ENCODE measurements at places on chromosomes 7 and 10.

GRCh38 chr10:6119423-6119822 lies 30.6 kb downstream of the RBM17 start:
- no peak for DNase-seq

- no peak for DNase-seq
Measured at GRCh38 chr10:23955456-23956225, 253.3 kb upstream of the KIAA1217 start.

DNA sequence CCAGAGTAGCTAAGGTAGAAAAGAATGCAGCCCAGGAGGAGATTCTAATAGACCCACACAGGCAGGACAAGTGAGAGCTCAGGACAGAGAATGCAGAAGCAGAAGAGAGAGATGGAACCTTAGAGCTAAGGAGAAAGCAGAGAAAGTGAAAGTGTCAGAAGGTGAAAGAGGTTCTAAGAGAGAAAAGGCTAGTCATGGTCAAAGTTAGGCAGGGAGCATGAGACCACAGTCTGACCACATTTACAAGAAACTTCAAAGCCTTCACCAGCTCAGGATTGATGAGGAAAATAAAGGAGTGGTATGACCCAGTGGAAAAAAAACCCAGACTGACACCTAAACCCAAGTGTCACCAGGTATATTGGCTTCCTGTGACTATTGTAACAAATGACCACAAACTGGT lies 131.8 kb upstream of the WDR11 start:
- DNase-seq: no peak

GRCh38 chr10:29849126-29849833 lies 210.1 kb downstream of the JCAD start:
- no peak for DNase-seq

DNA sequence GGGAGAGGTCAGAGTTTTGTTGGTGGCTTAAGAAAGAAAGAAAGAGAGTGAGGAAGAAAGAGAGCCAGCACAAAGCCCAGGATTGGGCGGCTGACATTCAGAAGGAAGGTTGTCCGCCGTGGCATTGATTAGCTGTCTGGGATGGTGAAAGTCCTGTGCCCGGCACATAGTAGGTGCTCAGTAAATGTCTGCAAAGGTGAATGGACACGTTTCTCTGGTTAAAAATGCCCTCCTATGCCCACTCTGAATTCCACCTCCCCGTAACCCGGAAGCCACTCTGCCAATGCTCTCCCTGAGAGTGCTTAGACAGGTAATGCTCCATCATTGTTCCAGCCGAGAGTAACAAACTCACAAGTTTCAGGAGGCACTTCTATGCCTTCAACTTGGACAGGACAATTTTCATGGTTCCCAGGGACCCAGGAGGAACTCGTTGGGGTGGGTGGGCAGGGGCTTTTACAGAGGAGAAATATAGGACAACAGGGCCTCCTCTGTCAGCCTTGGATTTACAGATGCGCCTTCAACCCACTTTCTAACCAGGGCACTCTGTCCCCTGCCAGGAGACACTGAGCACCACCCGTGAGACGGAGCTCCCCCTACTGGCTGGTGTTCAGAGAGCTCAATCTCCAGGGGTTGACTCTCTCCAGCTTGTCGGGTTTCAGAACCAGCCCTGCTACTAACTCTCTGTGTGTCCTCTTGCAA lies 411.5 kb upstream of the ZMIZ1 start:
- DNase-seq: peak; percentile 53

DNA sequence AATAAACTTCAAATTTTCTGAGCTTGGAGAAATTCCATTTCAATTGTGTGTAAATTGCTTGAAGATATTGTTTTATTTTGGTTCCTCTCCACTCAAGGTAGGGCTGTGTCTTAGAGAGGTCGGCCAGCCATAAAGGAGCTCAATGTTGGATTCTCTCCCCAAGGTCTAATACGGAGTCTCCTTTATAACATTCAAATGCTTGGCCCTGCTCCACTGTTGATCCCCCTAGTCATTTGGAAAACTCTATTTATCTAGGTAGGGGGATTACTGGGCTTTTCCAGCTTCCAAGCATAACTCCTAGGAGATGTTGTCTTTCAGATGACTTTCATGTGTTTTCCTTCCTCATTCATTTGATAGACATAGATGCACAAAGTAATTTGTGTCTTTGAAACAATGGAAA lies 170.9 kb downstream of the LRMDA start:
- DNase-seq: no peak

- no peak for DNase-seq
Measured at GRCh38 chr7:155468785-155469148, 10.8 kb downstream of the EN2 start.

DNA sequence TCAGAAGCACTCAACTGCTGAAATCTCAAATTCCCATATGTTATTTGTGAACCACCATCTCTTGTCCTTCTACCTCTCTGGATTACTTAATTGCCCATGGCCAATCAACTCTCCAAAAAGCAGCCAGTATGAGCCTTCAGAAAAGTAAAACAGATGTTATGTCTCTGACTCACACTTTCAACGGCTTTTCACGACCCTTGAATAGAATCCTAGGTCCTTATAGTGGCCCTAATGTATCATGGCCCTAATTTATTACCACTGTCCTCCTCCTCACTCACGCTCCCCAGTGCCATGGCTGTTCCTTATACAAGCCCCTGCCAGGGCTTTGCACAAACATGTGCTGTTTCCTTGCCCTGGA lies 20.0 kb downstream of the ZNF438 start:
- DNase-seq: no peak

DNA sequence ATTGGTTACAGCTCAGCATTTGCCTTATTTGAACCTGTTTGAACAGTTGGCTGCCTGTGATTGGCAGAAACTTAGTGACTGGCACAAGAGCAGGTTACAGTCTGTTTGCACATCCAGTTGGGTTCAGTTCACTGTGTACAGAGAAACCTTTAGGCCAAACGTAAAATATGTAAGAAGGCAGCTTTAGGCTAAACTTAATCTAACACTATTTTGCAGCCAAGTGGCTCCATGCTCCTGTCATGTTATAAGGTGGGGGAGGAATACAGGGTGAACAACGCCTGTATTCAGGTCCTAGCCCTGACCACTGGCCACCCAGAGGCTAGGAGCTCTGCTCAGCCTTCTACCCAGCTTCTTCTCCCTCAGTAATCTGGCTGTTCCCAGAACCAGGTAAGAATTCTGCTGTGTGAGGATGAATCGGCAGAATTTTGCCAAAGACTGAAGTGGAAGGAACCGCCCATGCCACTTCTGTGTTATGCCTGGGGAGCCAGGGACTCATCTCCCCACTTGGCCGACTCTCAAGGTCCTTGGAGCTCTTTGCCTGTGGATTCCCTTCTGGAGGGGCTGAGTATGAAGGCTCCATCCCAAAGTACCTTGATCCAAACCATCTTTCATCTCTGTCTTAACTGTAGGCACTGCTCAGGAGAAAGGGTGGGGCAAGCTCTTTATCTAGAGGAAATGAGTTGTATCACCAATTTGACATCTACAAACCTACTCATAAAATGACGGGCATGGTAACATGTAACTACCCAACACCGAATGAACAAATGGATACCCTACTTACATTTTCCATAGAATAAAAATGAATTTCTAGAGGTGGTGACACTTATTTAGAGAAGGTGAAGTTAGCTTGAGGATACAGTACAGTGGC lies 164.4 kb upstream of the NAMPT start:
- DNase-seq: no peak

DNA sequence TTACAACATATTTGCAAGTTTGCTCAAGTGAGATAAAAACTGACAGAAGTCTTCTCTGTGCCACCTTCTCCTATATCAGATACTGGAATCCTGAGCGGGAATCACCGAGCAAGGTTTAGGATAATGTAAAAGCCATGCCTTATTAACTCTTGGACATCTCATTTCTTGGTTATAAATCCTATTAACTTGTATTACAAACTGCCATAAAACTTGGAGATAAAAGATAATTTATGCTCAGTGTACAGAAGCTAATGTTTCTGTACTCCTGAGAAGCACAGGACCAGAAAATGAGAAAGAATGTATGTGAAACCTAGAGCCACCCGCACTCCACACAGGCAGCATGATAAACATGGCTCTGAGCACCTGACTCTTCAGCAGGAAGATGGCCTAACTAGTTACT lies 181.2 kb upstream of the NOBOX start:
- DNase-seq: no peak

- DNase-seq: peak; percentile 65
Measured at GRCh38 chr10:5629303-5630111, 36.9 kb downstream of the ASB13 start.

DNA sequence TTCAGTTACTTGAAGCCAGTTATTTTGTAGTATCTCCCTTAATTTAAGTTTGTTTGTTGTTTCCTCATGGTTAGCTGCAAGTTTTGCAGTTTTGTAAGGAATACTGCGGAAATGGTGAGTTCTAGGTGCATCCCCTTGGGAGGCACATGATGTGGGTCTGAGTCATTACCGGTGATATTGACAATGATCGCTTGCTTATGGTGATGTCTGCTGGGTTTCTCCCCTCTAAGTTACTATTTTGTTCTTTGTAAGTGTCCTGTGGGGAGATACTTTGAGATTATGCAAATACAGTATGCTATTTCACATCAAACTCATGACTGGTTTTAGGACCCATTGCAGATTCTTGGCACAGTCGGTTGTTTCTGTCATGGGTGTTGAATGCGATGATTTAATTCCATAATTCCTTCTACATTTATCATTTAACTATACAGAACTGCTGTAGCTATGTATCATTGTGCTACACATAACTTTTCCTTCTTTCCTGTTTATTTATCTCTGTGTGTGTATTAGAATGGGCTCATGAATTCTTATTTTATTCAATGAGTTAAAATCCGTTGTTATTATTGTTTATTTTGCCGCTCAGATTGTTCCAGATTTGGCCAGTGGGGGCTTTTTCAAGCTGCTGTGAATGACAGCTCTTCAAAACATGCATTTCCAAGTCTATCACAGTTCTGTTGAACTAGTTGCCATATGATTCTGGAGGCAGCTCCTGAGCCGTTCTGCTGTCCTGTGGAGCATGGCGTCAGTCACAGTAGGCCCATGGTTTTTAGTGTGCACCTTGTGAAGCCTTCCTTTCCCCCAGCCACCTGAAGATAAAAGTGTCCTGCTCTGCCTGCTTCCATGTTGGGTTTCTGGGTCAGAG lies 18.4 kb downstream of the TSPAN14 start:
- no peak for DNase-seq

- no peak for DNase-seq
Measured at GRCh38 chr10:132575320-132576201, 38.0 kb downstream of the INPP5A start.

- no peak for DNase-seq
Measured at GRCh38 chr10:77463499-77463898, 174.1 kb downstream of the KCNMA1 start.

GRCh38 chr10:91974960-91975359 lies 51.4 kb downstream of the BTAF1 start:
- DNase-seq: no peak

GRCh38 chr7:108629651-108630400 lies 60.2 kb downstream of the DNAJB9 start:
- DNase-seq: no peak

DNA sequence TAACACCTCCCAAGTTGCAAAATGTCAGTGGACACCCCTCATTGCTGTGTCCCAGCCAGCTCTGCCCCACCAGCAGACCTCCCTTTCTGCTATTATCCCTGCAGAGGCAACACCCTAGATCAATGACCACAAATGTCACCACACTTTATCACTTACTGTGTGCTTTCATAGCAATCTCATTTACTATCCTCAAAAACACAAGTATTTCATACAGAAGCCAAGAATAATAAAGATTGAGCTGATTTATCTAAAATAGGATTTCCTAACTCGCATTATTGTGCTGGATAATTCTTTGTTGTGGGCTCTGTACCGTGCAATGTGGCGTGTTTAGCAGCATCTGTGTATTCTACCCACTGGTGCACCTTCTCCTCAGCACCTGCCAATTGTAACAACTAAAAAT lies 13.2 kb upstream of the ABCB5 start:
- DNase-seq: no peak

GRCh38 chr10:100362570-100363496 lies 15.8 kb downstream of the SCD start:
- DNase-seq: no peak

DNA sequence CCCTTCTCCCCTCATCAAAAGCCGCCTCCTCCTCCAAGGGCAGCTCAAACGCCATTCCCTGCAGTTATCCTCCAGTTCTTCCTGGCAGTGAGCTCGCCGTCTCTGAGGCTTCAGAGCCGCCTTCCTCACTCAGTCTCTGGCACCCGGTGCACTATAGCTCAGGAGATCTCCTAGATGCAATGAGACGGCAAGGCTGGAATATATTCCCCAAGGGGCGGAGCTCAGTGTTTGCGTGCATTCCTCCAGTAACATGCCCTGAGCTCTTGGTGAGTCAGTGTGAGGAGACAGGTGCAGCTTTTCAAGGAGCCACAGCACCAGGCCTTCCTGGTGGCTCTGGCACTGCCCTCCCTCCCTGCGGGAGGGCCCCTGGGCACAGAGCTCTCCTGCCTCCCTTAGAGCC lies 512.6 kb upstream of the FOXK1 start:
- DNase-seq: no peak

GRCh38 chr7:39313974-39314373 lies 252.2 kb upstream of the YAE1 start:
- DNase-seq: no peak

Data from stimulated activated CD8-positive, alpha-beta memory T cell treated with anti-CD3 and anti-CD28 coated beads, Interleukin-15, amount 100 ng/mL, for 24 hours (primary cell).